Hepatic stellate cell (primary cell): ENCODE measurements at places on chromosomes 2 and 18.
A peak's percentile ranks its signal among the peaks of the same experiment; 100 is the strongest.

GRCh38 chr2:191845876-191846514, 893 bp downstream of the CAVIN2 start:
- no peak for DNase-seq

DNA sequence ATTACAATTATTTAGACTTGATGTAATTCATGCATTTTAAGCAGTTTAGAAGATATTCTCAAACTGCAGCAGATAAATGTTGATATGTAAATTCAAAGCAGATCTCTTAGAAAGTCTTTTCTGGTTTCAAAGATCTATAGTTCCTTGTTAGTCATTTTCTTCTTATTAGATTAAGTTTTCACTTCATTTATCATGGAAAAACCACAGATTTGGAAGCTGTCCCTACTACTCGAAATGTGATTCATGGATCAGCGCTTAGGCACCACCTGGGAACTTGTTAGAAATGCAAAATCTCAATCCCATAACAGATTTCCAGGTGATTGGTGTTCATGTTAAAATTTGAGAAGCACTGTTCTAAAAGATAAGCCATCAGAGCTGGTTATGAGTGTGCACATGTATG, 92.8 kb upstream of the CDH2 start:
- DNase-seq, result no peak

DNA sequence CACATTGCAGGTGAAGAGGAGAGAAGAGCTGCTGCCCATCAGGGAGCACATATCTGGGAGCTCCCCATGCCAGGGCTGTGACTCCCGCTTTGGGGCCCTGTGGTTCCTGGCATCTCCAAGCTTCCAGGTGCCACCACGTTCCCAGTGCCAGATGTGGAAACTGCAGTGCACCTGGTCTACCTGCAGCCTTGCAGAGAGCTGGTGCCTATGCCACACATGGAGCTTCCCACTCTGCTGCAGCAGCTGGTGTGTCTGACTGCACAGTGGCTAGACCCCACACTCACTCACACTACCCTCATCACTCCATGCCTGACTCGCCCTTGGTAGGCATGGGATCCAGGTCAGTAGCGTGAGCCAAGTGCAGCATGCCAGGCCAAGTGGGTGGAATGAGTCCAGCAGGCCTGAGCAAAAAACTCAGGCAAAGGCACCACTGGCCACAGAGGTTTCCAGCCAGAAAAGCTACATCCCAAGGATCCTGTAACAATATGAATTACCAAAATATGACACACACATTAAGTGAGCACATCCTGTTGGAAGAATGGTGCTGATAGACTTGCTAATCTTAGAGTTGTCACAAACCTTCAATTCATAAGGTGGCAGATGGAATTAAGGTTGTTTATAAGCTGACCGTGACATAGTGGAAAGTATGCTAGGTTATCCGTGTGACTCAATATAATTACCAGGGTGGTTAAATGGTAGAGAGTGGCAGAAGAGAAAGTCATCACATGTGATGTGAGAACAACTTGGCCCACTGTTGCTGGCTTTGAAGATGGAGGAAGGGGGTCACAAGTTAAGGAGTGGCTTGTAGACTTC, 150.9 kb downstream of the EHBP1 start:
- DNase-seq, result no peak

GRCh38 chr2:8234757-8235374, 447.0 kb upstream of the ID2 start:
- DNase-seq, result no peak

GRCh38 chr2:205235434-205235833, 446.9 kb upstream of the NRP2 start:
- no peak for DNase-seq

GRCh38 chr2:205024822-205025518, 479.7 kb downstream of the PARD3B start:
- peak; percentile 64 for DNase-seq

DNA sequence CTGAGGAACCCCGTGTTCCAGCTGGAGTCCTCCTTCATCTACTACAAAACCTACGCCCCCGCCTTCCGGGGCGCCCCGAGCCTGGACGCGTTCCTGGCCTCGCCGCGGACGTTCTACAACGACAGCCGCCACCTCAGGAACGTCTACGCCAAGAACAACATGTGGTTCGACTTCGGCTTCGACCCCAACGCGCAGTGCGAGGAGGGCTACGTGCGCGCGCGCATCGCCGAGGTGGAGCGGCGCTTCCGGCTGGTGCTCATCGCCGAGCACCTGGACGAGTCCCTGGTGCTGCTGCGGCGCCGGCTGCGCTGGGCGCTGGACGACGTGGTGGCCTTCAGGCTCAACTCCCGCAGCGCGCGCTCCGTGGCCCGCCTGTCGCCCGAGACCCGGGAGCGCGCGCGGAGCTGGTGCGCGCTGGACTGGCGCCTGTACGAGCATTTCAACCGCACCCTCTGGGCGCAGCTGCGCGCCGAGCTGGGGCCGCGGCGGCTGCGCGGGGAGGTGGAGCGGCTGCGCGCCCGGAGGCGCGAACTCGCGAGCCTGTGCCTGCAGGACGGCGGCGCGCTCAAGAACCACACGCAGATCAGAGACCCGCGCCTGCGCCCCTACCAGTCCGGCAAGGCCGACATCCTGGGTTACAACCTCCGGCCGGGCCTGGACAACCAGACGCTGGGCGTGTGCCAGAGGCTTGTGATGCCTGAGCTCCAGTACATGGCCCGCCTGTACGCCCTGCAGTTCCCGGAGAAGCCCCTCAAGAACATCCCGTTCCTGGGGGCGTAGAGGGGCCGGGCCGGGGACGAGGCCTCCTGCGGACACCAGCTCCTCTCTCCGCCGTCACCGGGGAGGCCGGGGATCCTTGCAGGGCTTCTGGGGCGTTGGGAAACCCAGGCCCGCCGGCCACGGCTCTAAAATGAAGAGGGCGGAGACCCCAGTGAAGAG, 5.3 kb upstream of the NEU4 start:
- DNase-seq, result peak; percentile 42

- peak; percentile 3 for DNase-seq
Observed at GRCh38 chr2:179749210-179749609, 112.2 kb downstream of the ZNF385B start.

GRCh38 chr18:55462652-55463051, 125.3 kb downstream of the TCF4 start:
- no peak for DNase-seq

DNA sequence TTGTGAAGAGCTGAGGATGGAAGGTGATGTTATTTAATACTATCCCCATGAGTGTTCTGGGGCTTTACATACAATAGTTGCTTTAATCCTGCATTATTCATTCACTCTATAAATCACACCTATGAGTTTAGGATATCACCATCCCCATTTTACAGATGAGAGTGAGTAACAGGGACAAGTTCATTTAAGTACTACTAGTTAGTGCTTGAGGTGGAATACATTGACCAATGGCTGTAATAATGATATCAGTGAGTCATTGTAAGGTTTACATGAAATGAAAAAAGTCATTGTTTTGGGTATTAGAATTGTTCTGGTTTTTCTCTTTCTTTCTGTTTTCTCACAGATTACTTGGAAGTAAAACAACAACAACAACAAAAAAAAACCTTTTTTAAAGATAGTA, 42.5 kb downstream of the TANC1 start:
- no peak for DNase-seq

DNA sequence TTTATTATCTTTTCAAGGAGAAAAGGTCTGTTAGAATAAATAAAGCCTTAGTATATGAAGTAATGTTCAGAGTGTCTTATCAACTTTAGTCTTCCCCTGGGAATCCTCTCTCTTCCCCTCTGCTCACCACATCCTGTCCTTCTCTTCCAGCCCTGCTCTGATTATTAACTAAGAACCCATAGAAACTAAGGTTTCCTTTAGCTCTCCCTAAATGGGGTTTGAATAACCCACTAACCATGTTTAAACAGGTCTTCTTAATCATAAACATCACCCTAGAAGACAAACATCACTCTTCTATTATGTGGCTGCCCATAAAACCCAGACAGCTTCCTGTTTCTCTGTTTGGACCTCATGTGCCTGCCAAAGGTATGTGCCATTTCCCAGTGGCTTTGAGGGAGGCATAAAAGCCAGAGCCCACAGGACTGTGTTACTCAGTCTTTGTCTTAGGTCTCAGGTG, 50.1 kb downstream of the SLC14A1 start:
- DNase-seq, result peak; percentile 37

- DNase-seq, result peak; percentile 68
Observed at GRCh38 chr2:101827246-101827645, 129.7 kb downstream of the MAP4K4 start.

GRCh38 chr18:41666231-41666630, 288.8 kb upstream of the PIK3C3 start:
- DNase-seq, result no peak

DNA sequence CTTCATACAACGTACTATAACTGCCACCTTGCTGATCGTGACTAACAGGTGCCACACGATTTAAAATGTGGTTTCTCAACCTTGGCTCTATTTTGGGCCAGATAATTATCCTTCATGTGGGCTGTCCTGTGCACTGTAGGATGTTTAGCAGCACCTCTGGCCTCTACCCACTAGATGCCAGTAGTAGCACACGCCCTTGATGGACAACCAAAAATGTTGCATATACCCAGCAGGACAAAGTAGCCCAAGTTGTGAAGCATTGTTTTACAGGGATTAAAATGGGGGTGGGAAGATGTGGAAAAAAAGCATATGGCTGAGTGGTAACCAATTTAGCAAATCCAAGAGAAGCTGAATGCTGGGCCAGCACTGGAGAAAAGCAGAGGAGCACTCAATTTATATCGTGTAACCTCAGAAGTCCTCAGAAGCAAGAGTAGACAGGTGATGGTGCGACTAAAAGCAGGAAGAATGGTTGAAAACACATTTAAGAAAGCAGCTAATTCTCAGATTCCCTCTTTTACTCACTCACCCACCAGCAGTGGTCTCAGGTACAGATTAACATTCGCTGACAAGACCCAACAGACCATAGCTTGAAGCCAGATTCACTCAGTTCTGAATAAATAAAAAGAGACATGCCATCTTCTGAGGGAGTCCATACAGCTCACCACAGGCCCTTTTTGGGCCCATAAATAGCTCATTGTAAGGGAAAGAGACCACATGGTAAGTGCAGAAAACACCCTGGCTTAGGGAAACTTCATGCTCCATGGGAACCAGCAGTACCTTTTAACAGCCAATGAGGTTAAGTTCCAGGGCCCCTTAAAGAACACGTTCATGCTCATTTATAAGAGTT, 50.6 kb downstream of the RAPH1 start:
- no peak for DNase-seq

- DNase-seq, result no peak
Observed at GRCh38 chr2:773256-774160, 96.3 kb upstream of the TMEM18 start.

DNA sequence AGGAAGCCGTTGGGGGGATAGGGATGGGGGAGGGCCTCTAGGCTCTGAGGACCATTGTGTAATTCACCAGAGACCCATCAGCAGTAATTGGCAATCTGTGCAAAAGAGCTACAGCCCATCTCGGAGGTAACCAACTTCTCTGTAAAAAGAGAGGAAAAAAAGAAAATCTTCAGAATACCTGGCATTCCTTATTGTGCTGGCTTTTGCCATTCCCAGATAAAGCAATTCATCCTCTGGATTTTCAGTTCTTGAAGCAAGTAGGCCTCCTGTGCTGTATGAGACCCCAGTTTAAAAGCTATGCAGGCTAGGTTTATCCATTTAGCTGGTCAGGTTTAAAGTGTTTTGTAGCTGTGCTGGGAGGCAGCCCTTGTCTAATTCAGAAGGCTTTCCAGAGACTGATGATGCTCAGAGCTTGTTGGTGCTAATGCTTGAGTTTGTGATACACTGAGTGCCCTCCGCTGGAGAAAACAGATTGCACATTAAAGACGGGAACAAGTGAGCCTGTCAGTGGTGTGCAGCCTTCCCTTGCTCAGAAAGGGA, at the start of gene LRRTM4:
TSS of gene LRRTM4 (minus strand) at position 446 of the 540 bp plus-strand sequence.
- no peak for DNase-seq

GRCh38 chr18:40583671-40584070, 1371.4 kb upstream of the PIK3C3 start:
- no peak for DNase-seq

DNA sequence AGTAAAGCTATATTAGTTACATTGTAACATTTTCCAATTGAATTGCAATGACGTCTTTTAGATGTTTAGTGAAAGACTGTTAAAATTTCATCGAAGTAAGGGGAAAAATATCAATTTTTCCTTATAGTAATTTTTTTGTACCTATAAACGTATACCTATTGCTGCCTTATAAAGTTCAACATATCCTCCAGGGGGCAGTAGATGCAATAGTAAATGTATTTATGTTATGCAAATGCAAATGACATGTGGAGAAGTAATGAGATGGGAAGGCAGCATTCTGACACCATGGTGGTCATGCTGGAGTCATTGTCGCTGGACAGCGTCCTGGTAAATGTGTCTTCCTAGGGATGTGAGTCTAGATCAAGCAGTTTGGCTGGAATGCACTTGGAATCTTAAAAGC, 38.7 kb downstream of the MSTN start:
- no peak for DNase-seq

DNA sequence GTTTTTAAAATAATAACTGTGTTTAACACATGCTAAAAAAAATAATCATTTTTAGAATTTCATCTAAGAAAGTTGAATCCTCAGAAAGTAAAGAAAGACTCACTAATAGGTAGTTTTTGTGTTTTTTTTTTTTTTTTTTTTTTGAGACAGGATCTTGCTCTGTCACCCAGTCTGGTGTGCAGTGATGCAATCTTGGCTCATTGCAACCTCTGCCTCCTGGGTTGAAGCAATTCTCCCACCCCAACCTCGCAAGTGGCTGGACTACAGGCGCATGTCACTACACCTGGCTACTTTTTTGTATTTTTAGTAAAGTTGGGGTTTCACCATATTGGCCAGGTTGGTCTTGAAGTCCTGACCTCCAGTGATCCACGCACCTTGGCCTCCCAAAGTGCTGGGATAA, 7.1 kb downstream of the CKAP2L start:
- no peak for DNase-seq

DNA sequence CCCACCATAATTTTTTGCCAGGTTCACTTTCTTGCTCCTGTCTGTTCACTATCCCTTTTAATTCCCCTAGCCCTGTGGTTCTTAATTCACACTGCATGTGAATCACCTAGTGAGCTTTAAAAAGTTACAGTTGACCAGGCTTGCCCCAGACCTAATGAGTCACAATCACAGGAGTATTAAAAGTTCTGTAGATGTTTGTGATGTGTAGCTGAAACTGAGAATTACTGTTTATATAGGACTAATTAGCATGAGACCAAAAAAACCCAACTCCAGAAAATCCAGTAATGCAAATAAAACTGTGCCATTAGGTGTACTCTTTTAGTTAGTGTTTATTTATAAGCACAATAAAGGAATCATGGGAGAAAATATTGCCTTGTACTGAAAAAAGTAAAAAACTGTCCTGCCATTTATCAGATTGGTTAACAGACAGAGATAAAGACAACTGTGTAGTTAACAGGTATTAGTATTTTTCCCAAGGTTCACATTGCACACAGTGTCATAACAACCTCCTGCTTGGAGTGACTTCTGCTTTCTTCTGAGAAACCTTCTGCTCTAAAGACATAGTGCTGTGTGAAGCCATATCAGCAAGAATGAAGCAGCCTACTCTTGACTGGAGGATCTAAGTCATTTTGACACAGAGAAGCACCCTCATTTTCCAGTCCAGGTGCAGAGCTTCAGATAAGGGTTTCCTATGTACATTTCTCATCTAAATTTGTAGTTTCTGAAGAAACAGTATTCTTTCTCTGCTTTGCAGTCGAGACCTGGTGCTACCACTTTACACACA, 39.0 kb downstream of the VAPA start:
- no peak for DNase-seq

- DNase-seq, result no peak
Observed at GRCh38 chr2:230842473-230842872, 22.3 kb upstream of the ITM2C start.
